AG08396 (cell line): ENCODE measurements at places on chromosomes 16 and 17.

DNA sequence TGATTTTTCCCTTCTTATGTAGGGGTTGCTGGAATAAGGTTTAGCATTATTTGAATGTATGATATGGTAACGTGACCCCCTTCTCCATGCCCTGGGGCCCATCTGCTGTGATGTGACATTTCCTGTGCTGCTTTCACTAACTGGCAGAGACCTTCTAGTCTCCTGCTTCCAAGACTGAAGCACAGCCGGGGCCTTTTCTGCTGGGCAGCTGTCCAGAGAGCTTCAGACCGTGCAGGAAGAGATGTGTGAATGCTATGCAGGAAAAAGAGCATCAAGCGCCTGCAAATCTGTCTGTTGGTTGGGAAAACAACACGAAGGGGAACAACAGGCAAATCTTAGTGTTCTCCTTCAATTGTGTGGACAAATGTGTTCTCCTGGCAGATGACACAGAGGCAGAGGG lies 128.5 kb downstream of the SPACA3 start:
- DNase-seq, result no peak

DNA sequence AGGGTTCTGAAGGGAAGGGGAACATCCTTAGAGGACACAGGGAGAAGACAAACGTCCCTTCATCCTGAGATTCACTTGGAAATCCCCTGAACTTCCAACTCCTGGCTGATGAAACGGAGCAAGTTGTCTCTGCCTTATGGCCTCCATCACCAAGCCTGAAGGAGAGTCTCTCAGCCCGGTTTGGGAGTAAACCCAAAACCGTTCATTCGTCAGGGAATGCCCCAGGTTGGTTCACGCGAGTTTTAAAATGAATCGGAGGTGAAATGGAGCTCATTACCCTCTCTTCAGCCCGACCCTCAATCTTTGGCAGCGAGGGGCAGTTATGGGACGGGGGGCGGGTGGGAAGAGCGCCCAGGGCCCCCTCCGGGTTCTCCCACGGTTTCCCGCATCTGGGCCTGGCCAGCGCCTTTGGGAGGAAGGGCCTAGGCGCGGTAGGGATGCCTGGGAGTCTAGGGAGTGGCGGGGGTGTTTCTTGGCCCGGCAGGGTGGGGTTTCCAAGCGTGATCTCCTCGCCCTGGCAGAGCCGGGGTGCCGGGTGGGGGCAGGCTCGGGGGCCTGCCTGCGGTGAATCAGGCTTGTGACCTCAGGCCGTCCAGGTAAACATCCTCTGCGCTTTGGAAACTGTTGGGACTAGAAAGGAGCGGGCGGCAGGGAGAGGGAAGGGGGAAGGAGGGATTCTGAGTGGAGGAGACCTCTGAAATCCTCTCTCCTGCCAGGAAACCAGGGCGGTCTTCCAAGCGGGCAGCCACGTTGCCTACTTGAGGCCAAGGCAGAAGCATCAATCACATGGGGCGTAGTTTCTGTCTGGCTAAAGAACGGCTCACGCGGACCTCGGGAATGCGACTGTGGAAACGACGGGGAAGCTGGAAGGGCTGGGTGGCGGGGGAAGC lies 24.1 kb upstream of the HOXB13 start:
- no peak for DNase-seq

DNA sequence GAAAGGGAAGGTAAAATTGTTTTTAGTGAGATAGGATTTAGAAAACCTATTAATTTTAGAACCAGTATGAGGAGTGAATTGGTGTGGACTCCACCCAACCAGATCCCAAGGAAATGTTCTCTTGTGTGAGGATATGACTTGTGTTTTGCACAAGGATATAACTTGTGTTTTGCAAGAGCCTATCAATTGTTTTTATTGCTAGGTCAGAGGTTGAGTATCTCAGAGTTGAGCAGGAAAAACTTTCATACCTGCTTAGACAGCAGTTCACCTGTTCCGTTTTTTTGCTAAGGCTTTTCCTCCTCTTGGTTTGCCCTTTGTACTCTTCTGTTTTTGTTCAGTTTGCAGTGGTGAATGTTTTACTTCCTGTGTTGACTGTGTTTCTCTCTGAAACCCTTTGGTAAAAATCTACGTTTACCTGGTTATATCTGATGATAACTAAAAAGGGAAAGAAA lies 5.1 kb downstream of the NBR1 start:
- no peak for DNase-seq

- DNase-seq, result no peak
Measured at GRCh38 chr17:12104831-12105230, 84.2 kb downstream of the MAP2K4 start.

GRCh38 chr17:48582750-48583069 lies 4.6 kb upstream of the HOXB4 start:
- no peak for DNase-seq

DNA sequence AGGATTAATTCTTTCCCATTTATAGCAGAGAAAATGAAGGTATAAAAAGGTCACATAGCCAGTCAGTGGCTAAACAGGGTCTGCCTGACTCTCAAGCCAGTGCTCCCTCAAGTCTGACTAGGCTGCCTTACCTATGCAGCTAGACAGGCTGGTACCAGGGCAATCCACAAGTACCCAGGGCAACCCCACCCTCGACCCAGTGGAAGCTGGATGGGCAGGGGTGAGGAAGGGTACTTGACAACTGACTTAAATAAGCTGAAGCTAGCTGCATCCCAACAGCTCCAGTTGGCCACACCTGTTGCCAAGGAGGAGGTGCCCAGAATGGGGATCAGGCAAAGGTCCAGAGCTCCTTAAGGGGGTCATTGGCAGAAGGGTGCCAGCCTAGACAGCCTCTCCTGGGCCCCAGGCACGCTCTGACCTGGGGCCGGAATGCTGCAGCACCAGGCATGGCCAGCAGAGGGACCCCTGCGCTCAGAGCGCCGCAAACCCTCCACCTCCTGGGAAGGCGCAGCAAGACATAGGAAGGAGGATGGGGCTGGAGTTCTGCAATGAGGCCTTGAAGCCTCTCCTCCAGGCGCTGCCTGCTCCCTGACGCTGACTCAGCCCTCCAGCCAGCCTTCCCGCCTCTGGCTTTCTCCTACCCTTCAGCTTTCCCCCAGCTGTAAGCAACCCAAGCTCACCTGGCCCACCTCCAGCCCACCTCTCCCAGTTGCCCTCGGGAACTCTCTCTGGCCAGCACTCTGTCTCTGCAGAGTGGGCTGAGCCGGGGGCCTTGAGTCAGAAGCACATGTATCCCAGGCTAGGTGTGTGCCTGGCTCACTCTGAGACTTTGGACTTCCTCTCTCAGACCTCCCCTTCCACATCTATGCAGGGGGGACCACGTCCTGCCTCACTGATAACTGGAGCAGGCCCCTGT lies 28.8 kb downstream of the MPP2 start:
- peak; percentile 93 for DNase-seq

- DNase-seq, result no peak
Measured at GRCh38 chr17:69723741-69724140, 309.2 kb downstream of the MAP2K6 start.

DNA sequence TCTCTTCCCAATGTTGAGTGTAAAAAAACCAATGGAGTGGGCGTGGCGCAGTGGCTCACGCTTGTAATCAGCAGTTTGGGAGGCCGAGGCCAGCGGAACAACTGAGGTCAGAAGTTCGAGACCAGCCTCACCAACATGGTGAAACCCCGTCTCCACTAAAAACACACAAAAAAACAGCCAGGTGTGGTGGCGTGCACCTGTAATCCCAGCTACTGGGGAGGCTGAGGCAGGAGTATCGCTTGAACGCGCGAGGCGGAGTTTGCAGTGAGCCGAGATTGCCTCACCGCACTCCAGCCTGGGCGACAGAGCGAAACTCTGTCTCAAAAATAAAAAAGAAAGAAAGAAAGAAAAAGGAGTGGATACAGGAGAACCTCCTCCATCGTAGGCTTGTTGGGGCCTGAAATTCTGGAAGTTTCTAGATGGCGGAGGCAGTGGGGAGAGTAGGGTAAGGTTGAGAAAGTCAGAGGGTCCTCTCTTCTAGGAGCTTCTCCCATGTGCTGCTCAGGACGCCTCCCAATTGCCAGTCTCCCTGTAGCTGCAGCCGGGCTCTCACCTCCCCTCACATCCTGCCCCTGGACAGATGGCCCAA lies 709 bp upstream of the ZNF764 start:
- DNase-seq, result no peak

GRCh38 chr17:57405491-57406072 lies 149.3 kb downstream of the MSI2 start:
- no peak for DNase-seq

GRCh38 chr16:29192329-29193247 lies 207.7 kb downstream of the LAT start:
- DNase-seq, result no peak

GRCh38 chr17:31608659-31609254 lies 217.3 kb downstream of the RAB11FIP4 start:
- DNase-seq, result no peak

DNA sequence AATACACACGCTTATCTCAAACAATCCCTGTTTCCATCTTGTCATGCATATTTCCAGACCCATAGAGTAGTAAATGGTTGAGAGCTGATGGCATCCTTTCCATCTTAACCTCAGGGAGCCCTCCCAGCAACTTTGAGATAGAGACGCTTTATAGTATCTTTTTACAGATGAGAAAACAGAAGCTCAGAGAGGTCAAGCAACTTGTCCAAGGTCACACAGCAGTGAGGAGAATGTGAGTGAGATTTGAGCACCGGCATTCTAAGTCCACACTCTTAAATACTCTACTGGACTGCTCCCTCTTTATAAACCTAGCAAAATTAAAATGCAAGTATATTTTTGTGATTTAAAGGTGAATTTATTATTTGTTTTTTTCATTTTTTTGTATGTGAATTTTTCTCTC lies 19.9 kb upstream of the KCNG4 start:
- DNase-seq, result no peak

DNA sequence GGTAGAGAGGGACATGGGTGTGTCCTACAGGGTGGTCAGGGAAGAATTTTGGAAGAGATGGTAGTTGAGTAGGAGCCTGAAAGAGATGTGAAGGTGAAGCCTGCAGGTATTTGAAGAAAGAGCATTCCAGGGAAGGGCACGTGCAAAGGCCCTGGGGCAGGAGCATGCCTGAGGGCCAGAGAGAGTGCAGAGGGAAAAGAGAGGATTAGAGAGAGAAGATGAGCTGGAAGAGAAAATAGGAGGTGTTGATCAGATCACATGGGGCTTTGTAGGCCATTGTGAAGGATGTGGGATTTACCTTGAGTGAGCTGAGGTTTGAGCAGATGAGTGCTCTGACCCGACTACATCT lies 455.0 kb downstream of the HAPSTR1 start:
- DNase-seq, result no peak

- DNase-seq, result peak; percentile 79
Measured at GRCh38 chr17:7466639-7467341, 12.6 kb downstream of the ZBTB4 start.

- no peak for DNase-seq
Measured at GRCh38 chr17:5913032-5913531, 157.1 kb upstream of the WSCD1 start.

DNA sequence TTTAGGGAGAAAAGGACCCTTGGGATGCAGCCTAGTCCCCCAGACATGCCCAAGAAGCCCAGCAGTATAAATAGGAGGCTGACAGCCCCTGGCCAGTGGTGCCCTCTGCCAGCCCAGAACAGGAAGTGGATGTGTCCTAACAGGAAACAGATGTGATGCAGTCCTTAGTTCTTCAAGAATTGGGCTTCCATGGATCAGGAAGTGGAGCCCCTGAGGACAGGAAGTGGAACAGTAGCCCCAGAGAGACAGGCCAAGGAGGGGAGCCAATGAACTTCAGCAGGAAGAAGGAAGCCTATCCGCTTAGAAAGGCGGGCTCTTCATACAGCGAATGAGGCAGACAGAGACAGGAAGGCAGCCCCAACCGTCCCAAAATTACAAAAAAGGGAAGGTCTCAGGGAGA lies 7.2 kb downstream of the CTF1 start:
- DNase-seq, result peak; percentile 46

DNA sequence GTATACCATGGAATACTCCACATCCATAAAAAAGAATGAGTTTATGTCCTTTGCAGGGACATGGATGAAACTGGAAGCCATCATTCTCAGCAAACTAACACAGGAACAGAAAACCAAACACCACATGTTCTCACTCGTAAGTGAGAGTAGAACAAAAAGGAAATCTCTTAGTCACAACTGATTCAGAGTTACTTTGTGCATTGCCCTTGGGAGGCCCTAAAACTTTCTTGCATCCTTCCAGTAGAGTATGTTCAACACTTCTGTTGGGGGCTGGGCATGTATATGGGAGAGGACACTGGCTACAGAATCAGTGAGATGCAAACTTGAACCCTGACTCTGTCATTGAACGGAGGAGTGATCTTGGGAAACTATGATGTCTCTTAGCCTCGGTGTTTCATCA lies 147.4 kb upstream of the IRX5 start:
- no peak for DNase-seq

GRCh38 chr16:30524575-30525568 lies 1.5 kb downstream of the ZNF768 start:
- no peak for DNase-seq

DNA sequence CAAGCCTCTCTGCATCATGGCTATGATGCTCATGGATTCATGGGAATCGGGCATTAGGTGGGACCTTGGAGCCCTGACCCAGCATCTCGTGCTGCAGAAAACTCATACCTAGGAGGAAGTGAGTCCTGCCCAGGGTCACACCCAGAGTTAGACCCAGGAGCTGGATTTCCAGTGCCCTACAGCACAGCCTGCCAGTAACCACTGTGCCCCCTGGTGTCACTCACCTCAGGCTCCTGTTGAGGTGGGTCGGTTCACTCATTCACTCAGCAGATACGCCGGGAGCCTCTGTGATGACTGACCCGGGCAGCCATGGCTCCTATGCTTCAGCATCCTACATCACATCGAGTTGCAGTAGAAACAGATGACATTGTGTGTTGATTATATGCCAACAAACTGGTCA lies 143.4 kb downstream of the MSI2 start:
- no peak for DNase-seq

DNA sequence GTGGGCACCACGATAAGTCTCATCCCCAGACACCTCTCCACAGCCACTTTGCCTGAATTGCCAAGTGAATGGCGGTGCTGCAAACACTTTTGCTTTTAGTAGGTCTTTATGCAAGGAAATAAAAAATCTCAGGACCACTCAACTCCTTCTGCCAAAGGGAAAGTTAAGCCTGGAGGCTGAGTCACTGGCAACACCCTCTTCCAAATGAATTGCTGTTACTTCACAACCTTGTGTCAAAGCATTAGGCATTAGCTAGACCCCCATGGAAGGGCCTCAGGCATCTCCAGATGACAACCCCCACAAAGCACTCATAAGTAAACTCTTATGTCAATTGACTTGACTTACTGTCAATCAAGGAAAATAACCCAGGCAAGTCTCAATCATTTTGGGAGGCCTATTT lies 43.0 kb downstream of the RNF112 start:
- no peak for DNase-seq

DNA sequence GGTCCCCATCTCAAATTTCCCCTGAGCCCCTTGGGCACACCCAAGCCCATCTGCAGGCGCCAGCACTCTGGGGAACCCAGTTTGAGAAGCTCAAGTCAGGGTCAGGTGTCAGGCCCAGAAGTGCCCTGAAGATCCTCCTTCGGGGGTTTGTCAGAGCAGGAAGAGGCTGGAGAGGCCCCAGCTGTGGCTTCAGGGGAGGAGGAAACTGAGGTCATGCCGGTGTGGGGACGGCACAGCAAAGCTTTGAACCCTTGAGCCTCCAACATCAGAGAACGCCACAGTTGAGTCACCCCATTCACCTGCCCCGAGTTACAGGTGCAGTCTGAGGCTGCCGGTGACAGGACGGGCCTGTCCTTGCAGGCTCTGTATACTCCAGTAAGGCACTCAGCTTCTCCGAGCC lies 140.2 kb upstream of the CIBAR2 start:
- no peak for DNase-seq

GRCh38 chr16:68744744-68745280 lies 7.7 kb downstream of the CDH1 start:
- DNase-seq, result no peak

GRCh38 chr16:5875416-5875815 lies 777.8 kb upstream of the EEF2KMT start:
- DNase-seq, result no peak
